ENCODE measurements at places on chromosomes 7 and 10. TPM values are rescaled to one million over a fixed set of nuclear protein-coding genes. Genes with fewer than 3 reads are reported as not detected.

DNA sequence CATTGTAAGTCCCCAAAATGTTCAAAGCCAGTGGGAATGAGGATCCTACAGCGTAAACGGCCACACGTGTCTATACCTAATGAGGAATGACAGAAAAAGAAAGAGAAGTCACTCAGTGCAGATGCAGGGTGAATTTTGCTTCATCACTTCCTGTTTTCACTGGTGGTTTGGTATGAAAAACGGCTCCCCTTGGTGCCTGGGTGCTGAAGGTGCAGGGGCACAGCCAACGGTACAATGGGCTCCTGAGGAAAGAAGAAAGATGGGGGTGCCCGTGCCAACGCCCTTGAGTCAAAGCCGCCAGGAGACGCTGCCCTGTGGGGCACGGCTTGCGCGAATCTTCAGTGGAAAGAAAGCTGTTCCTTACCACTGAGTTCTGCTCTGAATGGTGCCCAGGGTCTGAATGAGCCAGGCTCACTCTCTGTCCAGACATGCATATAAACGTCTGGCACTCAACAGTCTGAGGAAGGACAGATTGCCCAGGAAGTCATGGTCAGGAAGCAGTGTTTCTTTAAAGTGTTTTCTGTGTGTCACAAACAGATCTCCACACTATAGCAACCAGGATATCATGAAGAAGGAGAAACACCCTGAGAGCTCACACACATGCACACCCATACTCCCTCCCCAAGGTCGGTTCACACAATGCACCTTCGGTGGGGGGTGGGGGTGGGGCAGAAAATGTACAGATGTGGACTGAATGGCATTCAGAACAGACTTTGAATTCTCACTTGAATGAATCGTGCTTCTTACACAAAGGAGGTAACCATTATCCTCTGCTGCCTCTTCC, 105.8 kb downstream of the ELMO1 start:
- DNase-seq = peak; percentile 78

DNA sequence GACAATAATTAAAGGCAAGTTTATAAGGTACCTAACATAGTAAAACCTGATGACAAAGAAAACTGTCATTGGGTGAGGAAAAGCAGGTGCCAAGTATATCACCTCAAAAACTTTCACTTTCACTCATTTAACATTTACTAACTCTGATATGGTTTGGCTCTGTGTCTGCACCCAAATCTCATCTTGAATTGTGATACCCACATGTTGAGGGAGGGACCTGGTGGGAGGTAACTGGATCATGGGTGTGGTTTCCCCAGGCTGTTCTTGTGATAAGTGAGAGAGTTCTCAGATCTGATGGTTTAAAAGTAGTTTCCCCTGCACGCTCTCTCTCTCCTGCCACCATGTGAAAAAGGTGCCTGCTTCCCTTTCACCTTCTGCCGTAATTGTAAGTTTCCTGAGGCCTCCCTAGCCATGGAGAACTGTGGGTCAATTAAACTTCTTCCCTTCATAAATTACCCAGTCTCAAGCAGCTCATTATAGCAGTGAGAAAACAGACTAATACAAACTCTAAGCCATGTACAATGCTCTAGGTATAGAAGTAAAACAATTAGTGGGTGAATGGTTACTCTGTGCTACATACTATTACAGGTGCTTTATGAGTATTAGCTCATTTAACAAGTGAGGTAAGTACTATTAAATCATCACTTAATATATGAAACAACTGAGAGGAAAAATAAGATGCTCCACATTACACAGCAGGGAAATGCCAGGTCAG, 199.0 kb downstream of the CHCHD3 start:
- peak; percentile 39 for DNase-seq

DNA sequence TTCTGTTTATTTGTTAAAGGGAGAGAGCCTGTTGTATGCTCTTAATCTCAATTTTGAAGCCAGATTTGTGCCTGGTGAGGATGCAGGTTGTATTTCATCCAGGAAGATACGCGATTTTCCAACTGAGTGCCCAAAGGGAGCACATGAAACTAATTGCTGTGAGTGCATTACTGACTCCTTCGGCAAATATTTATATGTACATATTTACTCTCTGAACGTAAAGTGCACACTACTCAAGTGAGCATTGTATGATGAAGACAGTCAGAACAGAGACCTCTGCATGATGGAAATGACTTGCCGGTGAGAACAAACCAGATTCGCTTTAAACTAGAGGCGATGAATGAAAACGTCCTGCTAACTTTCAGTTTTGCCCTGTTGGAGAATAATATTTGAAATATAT, 130.1 kb downstream of the MALRD1 start:
- DNase-seq = no peak

DNA sequence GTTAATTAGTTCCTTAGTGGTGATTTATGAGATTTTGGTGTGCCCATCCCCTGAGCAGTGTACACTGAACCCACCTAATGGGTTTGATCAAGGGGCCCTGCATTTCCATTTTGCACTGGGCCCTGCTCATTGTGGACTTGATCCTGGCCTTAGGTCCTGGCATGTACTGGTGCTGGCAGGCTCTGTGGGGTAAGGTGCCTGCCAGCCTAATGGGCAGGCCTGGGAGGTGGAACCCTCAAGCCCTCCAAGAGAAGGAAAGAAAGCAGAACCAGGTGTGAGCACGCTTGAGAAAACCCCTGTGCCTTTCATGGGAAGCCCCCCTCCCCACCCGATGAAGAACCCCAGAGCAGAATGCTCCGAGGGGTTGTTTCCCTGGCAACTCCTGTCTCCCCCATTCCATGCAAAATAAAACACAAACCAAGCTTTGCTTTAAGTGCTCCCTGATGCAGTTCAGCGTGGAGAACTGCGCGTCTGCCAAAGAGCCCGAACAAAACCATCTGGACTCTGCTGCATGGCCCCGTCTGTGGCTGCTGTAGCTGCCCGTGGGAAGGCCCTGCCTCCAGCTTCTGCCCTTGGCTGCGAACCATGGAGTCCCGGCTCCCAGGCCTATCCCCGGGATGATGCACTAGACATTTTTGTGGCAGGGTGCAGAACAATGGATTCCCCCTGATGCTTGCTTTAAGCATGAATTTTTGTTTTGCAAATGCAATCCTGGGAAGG, 123.3 kb downstream of the PRPF18 start:
- DNase-seq = no peak

DNA sequence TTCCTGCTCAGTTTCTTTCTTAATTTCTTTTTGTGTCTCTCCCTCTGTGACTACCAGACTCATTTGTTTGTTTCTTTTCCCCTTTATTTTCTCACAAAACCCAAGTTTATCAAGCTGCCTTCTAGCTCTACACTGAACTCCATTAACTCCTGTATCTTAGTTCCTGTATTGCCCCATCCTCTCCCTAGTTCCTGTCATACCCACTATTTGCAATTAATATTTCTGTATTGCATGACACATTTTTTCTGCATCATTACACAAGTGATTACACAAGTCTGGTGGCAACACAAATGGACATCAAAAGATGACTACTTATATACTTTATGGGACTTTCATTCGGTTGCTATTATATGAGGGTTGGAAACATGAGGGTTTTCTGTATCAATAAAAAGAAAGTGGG, 26.9 kb upstream of the OR9A4 start:
- no peak for DNase-seq

DNA sequence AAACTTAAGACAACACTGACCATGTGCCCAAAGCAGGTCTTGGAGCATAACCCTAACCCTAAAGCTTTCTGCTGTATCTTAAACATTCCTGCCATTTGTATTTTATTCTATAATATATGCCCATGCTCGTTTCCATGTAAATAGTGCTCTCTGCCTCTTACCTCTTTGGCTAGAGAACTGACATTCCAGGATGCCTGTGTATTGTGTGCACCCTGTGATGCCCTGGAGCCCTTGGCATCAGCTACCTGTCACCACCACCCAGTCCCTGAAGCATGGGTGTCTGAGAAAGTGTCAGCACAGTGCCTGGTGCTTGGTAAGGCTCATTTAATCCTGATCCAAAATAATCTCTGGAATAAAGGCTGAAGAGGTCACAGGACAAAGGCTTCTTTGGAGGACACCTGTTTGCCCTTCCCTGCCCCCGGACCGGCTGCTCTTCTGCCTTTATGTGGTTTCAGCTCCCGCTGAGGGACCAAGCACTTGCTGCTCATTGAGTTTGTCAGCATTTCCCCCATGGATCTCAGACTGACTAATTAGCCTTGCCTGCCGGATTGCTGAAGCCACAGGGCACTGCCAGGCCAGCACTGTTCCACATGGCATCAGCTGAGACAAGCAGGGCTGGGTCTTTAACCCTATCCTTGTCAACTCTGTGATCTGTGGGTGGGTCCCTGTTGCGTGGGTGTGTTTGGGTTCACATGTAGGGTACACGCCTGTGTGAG, 139.1 kb upstream of the SORCS3 start:
- DNase-seq = no peak

Gene NCF1
- 3.8 TPM for total RNA-seq

Gene COL13A1
- not detected for total RNA-seq

Measured in activated T-cell treated with anti-CD3 and anti-CD28 coated beads, Interleukin-2, amount 50 U/mL, for 72 hours (primary cell).